ENCODE measurements at places on chromosomes 4 and X.

- DNase-seq = no peak
Measured at GRCh38 chrX:133849676-133850075, 135.7 kb downstream of the GPC3 start.

DNA sequence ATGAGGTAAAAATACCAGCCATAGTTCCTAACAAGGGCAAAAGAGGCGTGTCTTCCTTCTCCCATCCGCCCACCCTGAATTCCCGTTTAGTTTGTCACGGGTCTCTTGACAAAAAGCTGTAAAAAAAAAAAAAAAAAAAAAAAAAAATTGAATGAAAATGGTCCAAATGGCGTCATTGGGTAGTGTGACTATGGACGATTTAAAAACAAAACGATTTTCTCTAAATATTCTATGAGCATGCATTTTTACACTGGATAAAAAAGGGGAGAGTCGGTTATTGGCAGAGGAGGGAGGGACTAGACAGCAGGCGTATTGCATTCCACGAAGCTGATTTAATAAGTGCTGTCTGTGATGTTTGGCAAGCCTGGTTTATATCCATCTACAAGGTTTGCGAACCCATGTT, at the start of gene FAM133A:
Gene FAM133A (plus strand): TSS at position 338 of the 403 bp plus-strand sequence. CDS start 35,214 bp downstream, outside the sequence.
- no peak for DNase-seq

DNA sequence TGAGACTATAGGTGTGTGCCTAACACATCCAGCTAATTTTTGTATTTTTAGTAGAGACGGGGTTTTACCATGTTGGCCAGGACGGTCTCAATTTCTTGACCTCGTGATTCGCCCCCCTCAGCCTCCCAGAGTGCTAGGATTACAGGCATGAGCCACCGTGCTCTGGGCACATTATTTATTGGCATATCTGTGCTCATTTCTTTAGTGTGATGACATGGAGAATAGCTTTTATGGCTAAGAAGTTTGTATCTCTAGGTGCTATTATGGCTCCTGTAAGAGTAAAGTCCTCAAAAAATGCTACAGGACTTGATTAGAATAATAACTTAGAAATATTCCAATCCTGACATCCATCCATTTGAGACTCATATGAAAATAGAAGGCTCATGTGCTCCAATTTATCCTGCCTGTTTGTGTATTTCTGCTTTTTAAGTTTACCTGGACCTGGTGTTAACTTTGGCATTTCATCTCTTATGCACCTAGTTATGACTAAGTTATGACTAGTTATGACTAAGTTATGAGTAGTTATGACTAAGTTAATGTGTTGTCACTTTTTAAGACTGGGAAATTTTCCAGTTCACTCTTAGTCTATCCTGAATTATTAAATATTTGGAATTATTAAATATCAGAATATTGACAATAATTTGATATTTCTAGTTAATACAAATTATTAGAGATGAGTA, 36.4 kb upstream of the UNC5C start:
- DNase-seq = no peak

GRCh38 chr4:143362349-143363046, 25.8 kb downstream of the GAB1 start:
- no peak for DNase-seq

DNA sequence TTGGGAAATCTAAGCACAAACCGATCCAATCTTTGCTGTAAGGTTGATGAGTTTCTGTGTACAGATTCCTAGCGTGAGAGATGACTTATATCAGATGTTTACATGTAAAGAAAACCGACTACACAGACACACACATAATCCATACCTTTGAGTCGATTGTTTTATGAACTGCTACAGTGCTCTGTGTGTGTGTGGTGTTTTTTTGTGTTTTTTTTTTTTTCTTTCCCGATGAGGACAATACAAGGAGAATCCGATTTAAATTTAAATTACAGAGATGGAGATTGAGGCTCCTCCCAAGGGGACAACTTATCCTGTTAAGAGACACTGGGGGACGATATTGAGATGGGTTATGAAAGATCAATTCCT, 461 bp upstream of the SLC9A6 start:
- DNase-seq = no peak

- no peak for DNase-seq
Measured at GRCh38 chrX:28966331-28966730, 379.1 kb downstream of the IL1RAPL1 start.

Data from NCI-H1048 (cell line).